Naive thymus-derived CD8-positive, alpha-beta T cell (primary cell): ENCODE measurements at places on chromosomes 5 and 9.

- H3K36me3 ChIP-seq: no peaks in the 10 kb centered on the region
- peak overlapping the region; percentile 42 for H3K4me3 ChIP-seq
- peaks cover 86% of the 10 kb centered on the region for H3K4me1 ChIP-seq
- no peak for DNase-seq
Measured at GRCh38 chr5:96957254-96958049, 21.6 kb downstream of the LNPEP start.

DNA sequence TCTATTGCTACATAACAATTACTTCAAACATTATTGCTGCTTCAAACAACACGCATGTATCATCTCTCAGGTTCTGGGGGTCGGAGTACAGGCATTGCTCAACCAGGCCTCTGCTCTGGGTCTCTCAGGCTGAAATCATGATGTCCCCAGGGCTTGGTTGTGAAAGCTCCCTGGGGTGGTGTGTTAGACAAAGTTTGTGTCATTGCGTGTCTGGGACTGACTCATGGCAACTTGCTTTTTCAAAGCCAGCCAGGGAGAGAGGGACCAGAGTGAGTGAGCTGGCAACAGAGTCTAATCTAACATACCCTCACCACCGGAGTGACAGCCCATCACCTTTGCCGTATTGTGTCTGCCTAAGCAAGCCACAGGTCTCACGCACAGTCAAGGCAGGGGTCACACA, 259.2 kb upstream of the NFIL3 start:
- no peaks in the 10 kb centered on the region for H3K36me3 ChIP-seq
- peaks cover 20% of the 10 kb centered on the region for H3K27me3 ChIP-seq
- no peak overlapping the region for H3K4me3 ChIP-seq
- H3K4me1 ChIP-seq: peaks cover 5% of the 10 kb centered on the region

DNA sequence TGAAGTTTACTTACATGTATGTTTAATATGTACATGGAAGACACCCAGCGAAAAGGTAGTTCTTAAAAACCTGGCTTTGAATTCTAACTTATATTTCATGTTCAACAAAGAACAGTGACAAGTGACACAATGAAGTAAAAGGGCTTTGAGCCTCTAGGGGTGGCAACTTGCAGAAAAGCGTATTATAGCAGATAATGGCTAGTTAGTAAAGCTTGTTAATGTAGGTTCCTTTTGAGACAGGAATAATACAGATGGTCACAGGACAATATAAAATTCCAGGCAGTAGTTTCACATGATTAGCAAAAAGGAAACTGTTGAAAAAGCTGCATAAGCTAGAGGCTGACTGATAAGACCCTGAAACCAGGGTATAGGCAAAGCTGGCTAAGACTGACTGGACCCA, 132.4 kb upstream of the FTMT start:
- H3K4me1 ChIP-seq: no peaks in the 10 kb centered on the region
- H3K27me3 ChIP-seq: no peaks in the 10 kb centered on the region
- no peak overlapping the region for H3K4me3 ChIP-seq
- H3K36me3 ChIP-seq: no peaks in the 10 kb centered on the region
- DNase-seq: no peak
- H3K27ac ChIP-seq: no peak overlapping the region

- H3K36me3 ChIP-seq: no peaks in the 10 kb centered on the region
- no peak overlapping the region for H3K27ac ChIP-seq
- no peaks in the 10 kb centered on the region for H3K4me1 ChIP-seq
- no peaks in the 10 kb centered on the region for H3K27me3 ChIP-seq
Measured at GRCh38 chr9:119088002-119088547, 281.2 kb downstream of the BRINP1 start.

DNA sequence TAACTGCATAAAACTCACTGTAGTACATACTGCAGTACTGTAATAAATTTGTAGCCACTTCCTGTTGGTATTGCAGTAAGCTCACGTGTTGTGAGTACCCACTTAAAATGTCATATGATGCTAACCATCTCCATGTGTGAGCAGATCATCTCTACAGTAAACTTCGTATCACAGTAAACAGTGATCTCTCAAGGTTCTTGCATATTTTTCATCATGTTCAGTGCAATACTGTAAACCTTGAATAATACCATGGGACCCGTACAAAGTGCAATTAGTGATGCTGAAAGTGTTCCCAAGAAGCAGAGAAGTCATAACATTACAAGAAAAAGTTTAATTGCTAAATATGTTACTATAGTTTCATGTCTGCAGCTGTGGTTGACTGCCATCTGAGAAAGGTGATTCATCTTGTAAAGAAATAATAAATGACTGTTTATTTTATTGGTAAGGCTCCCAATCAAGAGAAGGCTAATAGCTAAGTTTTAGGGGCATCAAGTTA, 253.8 kb upstream of the POU5F2 start:
- no peak overlapping the region for H3K27ac ChIP-seq
- H3K36me3 ChIP-seq: peaks cover 12% of the 10 kb centered on the region
- DNase-seq: no peak

DNA sequence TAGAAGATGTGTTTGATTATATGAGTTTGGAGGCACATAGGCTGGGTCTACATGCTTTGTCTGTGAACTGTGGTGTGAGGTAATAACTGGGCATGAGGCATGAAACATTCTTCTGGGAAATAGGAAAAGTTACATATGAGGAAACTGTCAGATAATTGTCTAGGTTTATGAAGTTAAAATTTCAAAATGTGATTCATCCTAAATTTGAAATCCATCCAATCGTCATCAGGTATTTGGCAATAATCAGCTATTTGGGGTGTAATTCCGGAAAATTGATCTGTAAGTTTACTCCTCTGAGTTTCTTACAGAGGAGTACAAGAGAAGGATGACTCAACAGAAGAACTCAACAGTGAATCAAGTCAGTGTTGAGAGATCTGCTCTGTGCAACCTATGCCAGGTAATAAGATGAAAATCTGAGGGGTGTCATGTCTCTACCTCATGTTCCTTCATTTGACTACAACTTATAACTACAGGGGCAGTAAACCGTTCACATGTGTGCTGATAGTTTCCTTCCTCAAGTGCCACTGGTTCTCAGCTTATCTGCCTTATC, 1171.6 kb upstream of the CDH18 start:
- no peak overlapping the region for H3K4me3 ChIP-seq
- no peaks in the 10 kb centered on the region for H3K27me3 ChIP-seq
- H3K4me1 ChIP-seq: no peaks in the 10 kb centered on the region
- no peaks in the 10 kb centered on the region for H3K36me3 ChIP-seq
- no peak for DNase-seq

- H3K27me3 ChIP-seq: no peaks in the 10 kb centered on the region
- peak; percentile 80 for DNase-seq
- peak overlapping the region; percentile 98 for H3K27ac ChIP-seq
- peaks cover 10% of the 10 kb centered on the region for H3K36me3 ChIP-seq
- peak overlapping the region; percentile 99 for H3K4me3 ChIP-seq
Measured at GRCh38 chr5:138352722-138353559, 456 bp downstream of the KDM3B start.

GRCh38 chr9:20684875-20685696, 1.0 kb downstream of the FOCAD start:
- peak overlapping the region; percentile 93 for H3K27ac ChIP-seq
- H3K4me3 ChIP-seq: peak overlapping the region; percentile 96
- H3K27me3 ChIP-seq: no peaks in the 10 kb centered on the region
- H3K36me3 ChIP-seq: no peaks in the 10 kb centered on the region
- peaks cover 19% of the 10 kb centered on the region for H3K4me1 ChIP-seq

DNA sequence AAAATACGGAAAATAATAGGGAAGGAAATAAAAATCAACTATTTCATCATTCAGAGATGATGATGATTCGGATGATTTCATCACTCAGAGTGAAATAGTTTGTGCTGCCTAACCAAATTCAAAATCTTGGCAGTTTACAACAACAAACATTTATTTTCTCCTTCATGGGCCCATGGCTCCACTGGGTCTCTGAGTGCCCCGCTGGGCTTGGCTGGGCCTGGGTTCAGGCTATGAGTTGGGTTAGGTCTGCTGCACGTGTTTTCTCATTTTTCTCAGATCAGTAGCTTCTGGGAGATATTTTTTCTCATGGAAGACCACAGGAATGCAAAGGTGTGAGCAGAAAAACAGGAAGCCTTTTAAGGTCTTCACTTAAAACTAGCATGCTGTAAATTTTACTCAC, 24.0 kb upstream of the F2RL1 start:
- no peak overlapping the region for H3K27ac ChIP-seq
- H3K4me1 ChIP-seq: no peaks in the 10 kb centered on the region
- no peaks in the 10 kb centered on the region for H3K36me3 ChIP-seq
- H3K27me3 ChIP-seq: no peaks in the 10 kb centered on the region
- no peak overlapping the region for H3K4me3 ChIP-seq

GRCh38 chr5:100423330-100423729, 111.8 kb upstream of the FAM174A start:
- no peak overlapping the region for H3K27ac ChIP-seq
- no peaks in the 10 kb centered on the region for H3K4me1 ChIP-seq
- H3K4me3 ChIP-seq: no peak overlapping the region

DNA sequence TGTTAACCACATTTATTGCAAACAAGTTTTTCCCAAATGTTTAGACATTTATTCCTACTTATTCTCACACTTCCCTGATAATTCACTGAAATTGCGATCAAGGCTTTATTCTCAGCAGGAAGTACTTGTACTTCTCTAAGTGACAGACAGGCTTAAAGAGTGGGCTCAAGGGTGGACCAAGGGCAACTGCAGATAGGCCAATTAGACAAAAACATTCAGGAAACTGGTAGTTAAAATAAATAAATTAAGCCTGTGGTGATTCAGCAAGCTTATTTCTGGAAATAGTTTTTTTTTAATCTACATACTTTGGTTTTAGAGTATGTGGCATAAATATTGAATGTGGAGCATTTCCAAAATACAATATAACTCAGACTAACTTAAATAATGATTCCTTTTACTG, 136.1 kb downstream of the UGCG start:
- H3K4me3 ChIP-seq: no peak overlapping the region
- peaks cover 16% of the 10 kb centered on the region for H3K27me3 ChIP-seq
- H3K4me1 ChIP-seq: peaks cover 19% of the 10 kb centered on the region
- peaks cover 7% of the 10 kb centered on the region for H3K36me3 ChIP-seq

GRCh38 chr5:136364307-136364706, 1.0 kb downstream of the TRPC7 start:
- H3K4me1 ChIP-seq: no peaks in the 10 kb centered on the region
- DNase-seq: no peak
- H3K4me3 ChIP-seq: no peak overlapping the region
- no peak overlapping the region for H3K27ac ChIP-seq
- peaks cover 9% of the 10 kb centered on the region for H3K27me3 ChIP-seq

GRCh38 chr5:172564883-172565282, 76.2 kb upstream of the NEURL1B start:
- DNase-seq: no peak
- H3K36me3 ChIP-seq: no peaks in the 10 kb centered on the region
- no peak overlapping the region for H3K27ac ChIP-seq
- H3K4me1 ChIP-seq: no peaks in the 10 kb centered on the region
- no peak overlapping the region for H3K4me3 ChIP-seq

- no peaks in the 10 kb centered on the region for H3K36me3 ChIP-seq
- no peaks in the 10 kb centered on the region for H3K27me3 ChIP-seq
- H3K27ac ChIP-seq: peak overlapping the region; percentile 98
- peaks cover 41% of the 10 kb centered on the region for H3K4me1 ChIP-seq
- DNase-seq: no peak
Measured at GRCh38 chr5:134099939-134100282, 14.6 kb upstream of the TCF7 start.

DNA sequence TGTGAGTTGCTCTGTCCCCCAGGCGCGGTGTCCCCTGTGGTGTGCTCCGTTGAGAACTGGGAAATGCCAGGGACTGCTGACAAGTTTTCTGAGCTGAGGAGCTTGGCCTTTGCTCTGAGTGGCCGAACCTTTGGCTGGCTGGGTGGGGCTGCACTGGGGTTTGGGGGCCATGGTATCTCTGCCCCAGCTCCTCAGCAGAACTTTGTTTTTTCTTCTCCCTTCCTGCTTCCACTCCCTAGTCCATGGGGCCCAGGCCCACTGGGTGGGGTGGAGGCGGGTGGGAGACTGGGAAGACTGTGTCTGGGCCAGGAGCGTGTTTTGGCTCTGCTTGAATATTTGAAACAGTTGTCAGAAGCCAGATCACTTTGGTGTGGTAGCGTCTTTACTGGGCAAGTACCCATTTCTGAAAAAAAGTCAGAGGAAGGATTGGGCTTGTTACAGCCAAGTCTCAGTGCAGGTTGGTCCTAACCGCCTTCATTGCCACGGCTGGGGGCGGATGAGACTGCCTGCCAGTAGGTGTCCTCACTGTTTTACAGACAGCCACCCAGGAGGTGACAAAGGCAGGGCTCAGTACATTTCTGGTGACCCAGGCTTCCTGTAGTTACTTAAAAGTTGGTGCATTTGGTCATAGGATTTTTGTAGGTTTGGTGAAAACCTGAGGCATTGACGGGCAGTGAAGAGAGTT, 92.7 kb downstream of the DAB2IP start:
- peak; percentile 26 for DNase-seq
- H3K4me3 ChIP-seq: no peak overlapping the region
- no peaks in the 10 kb centered on the region for H3K27me3 ChIP-seq
- no peak overlapping the region for H3K27ac ChIP-seq
- peaks cover 19% of the 10 kb centered on the region for H3K4me1 ChIP-seq
- no peaks in the 10 kb centered on the region for H3K36me3 ChIP-seq

DNA sequence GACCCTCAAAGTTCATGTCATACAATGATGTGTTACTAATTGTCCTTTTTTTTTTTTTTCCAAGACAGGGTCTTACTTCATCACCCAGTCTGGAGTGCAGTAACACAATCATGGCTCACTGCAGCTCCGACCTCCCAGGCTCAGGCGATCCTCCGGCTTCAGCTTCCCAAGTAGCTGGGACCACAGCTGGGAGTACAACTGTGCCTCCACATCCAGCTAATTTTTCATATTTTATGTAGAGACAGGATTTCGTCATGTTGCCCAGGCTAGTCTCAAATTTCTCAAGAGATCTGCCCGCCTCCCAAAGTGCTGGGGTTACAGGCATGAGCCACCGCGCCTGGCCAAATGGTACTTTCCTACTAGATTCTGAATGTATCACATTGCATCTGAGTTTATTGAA, 49.4 kb upstream of the EBF1 start:
- H3K36me3 ChIP-seq: no peaks in the 10 kb centered on the region
- peaks cover 4% of the 10 kb centered on the region for H3K4me1 ChIP-seq
- peaks cover 2% of the 10 kb centered on the region for H3K27me3 ChIP-seq
- H3K4me3 ChIP-seq: no peak overlapping the region

DNA sequence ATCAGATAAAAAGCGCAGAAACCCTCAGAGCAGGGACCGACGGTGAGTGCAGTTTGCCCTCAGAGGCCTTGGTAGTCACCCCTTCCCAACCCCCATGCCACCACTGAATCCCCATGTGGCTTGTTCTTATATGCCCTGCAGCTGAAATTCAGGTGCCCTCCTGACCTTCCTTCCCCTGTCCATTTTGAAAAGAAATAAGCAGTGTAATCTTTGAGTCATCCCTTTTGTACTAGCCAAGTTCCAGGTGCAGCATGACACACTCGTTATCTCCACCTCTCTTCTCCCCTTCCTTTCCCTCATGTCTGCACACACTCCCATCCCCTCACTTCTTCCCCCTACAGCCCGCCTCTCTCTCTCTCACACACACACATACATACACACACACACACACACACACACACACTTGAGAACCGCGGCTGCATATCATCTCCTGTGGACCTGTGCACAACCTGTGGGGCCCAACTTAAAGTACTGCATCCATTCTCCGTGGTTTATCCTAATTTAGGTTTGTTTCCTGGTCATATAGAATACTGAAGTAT, 53.1 kb downstream of the SYK start:
- H3K27ac ChIP-seq: no peak overlapping the region
- no peak for DNase-seq
- no peaks in the 10 kb centered on the region for H3K27me3 ChIP-seq
- H3K4me1 ChIP-seq: peaks cover 16% of the 10 kb centered on the region
- H3K36me3 ChIP-seq: no peaks in the 10 kb centered on the region
- no peak overlapping the region for H3K4me3 ChIP-seq
